Cortex of kidney (tissue), 1 donor: ENCODE measurements at places on chromosomes 12 and 14.

DNA sequence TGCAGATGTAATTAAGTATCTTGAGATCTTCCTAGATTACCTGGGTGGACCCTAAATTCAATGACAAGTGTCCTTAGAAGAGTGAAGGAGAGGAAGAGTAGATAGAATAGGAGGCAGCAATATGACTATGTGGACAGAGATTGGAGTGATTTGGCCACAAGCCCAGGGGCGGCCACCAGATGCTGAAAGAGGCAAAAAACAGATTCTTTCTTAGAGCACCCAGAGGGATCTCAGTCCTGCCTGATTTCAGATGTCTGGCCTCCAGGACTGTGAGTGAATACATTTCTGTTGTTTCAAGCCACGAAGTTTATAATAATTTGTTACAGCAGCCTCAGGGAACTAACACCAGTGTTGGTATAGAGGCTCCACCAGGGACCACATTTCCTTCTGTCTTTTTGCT, 67.3 kb downstream of the DACT1 start:
- DNase-seq = no peak

DNA sequence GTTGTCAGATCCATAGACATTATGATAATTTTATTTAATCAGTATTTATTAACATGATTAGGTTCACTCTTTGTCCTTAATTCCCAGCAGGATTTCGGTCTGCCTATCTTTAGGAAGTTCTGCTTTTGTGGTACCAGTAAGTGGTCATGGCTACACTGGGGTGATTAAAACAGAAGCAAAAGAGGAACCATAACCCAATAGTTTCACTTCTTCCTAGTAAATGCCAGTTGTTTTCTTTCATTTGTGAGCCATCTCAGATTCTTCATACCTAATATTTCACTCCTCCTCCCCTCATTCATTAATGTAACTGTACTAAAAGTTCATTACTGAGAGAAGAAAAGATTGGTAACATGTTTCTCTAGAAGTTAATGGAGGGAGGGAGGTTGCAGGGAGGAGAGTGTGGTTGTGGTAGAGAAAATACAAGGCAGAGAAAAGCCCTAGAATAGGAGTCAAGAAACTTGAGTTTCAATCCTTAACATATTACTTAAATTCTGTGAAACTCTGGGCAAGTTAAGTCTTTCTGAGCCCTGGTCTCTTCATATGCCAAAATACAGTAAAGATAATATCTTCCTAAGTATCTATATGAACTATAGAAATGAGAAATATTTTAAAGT, 101.2 kb downstream of the PEBP1 start:
- no peak for DNase-seq

- no peak for DNase-seq
Measured at GRCh38 chr12:97573901-97574300, 111.3 kb downstream of the RMST start.

DNA sequence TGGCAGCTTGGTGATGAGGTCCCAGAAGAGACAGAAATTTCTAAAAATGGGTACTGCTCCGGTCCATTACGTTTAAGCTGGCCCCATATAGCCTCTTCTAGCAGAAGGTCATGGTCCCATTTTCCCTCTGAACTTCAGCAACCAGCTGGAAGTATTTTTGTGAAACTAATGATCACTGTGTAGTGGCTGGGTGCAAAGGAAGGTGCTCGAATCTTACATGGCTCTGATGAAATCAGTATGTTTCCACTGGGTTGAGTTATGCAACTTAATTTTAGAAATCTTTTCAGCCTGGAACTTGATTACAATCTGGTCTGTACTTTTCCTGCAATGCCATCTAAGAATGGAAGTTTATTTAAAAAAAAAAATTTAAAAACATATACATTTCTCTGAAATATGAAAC, 228.5 kb downstream of the FOXN3 start:
- no peak for DNase-seq

DNA sequence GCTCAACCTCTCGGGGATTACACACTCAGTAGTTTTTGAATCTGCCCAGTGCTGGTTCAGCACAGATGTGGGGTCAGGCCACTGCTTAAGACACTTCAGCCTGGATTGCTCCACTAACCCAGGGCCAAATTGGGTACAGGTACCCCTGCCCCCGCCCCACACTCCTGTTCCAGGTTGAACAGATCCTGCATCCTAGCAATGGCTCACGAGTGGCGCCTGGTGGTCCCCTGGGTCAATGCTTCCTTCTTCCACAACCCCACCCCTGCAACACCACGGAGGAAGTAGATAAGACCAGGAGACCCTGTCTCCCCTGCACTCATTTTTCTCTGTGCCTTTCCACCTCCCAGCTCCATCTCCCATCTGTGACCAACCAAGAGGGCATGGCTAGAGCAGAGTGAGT, 108.4 kb downstream of the ESRRB start:
- DNase-seq = no peak

GRCh38 chr12:57600395-57600794, 4.2 kb upstream of the DTX3 start:
- DNase-seq = no peak

GRCh38 chr14:52901357-52901980, 49.4 kb downstream of the FERMT2 start:
- no peak for DNase-seq

DNA sequence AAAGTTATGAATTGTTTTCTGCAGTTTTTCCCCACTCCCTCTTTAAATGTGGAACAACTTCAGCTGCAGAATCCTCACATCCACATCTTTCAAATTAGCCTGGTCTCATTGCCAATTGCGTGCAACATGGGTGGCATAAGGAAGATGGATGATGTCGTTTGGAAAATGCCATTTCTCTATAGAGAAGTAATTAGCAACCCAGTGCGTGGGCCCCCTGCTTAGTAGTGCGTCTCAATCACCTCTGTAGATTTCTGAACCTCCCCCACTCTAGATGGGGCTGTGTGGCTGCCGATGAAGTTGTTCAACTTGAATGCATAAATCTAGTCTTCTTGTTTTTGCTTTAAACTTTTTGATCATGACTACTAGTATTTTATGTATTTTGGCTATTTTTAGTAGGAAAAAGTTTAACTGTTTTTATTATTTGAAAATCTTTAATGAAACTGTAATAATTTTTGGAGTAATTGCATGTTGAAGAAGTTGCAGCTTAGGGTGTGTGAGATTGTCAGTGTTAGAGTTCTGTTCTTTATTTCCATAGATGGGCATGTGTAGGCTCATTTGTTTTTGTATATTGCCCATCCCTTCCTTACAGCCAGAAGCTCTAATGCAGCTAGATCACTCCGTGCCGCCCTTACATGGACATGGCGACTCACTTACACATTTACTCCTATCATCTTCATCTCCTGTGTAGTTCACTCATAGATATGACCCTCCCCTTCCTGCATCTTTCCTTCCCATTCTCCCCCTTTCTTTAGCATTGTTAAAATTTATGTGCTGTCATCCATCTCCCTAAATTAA, 358.2 kb downstream of the DIO2 start:
- no peak for DNase-seq
